Lung (tissue), 17 donors: ENCODE measurements at places on chromosomes 13 and 19. TPM values are rescaled to one million over a fixed set of nuclear protein-coding genes. Genes with fewer than 3 reads are reported as not detected.

NCCRP1 gene
- total RNA-seq = 0.09 TPM

CNMD gene
- not detected for total RNA-seq

MAST1 gene
- 0.88 TPM for total RNA-seq

GPC5 gene
- 8.1 TPM for total RNA-seq

RPL13A gene
- total RNA-seq = 2,532 TPM

ZNF665 gene
- total RNA-seq = 2.5 TPM

SULT2B1 gene
- total RNA-seq = 10.5 TPM

NDUFA7 gene
- total RNA-seq = 10.6 TPM

CBY2 gene
- total RNA-seq = not detected

SRRM5 gene
- total RNA-seq = 0.31 TPM

RYR1 gene
- 2.9 TPM for total RNA-seq

ZNF134 gene
- 33.2 TPM for total RNA-seq

ZNF763 gene
- total RNA-seq = 3.3 TPM

RASGRP4 gene
- total RNA-seq = 4.5 TPM

SIGLEC8 gene
- total RNA-seq = 0.34 TPM

ZNF146 gene
- 101 TPM for total RNA-seq

PROZ gene
- not detected for total RNA-seq

CGB2 gene
- 0.58 TPM for total RNA-seq

CEACAM3 gene
- total RNA-seq = 3.1 TPM

SYNGR4 gene
- not detected for total RNA-seq

THSD8 gene
- 1.8 TPM for total RNA-seq

DCT gene
- 1.1 TPM for total RNA-seq

MEDAG gene
- 0.97 TPM for total RNA-seq

COX6B2 gene
- total RNA-seq = not detected

CYP4F8 gene
- total RNA-seq = not detected

KIR2DL4 gene
- not detected for total RNA-seq

TNNT1 gene
- 4.1 TPM for total RNA-seq

DACH1 gene
- total RNA-seq = 42.3 TPM

OPA3 gene
- total RNA-seq = 13.6 TPM

KLK15 gene
- not detected for total RNA-seq

REEP6 gene
- 3.0 TPM for total RNA-seq

CLDN10 gene
- 4.7 TPM for total RNA-seq

CLEC17A gene
- total RNA-seq = 0.18 TPM

NKG7 gene
- total RNA-seq = 16.9 TPM

KLK12 gene
- 14.4 TPM for total RNA-seq

POLR2I gene
- total RNA-seq = 83.1 TPM

SIGLEC5 gene
- 2.2 TPM for total RNA-seq

ZIM2 gene
- 0.12 TPM for total RNA-seq

ZNF837 gene
- 3.2 TPM for total RNA-seq

CNFN gene
- total RNA-seq = 1.0 TPM

ZNF439 gene
- 8.4 TPM for total RNA-seq
